ENCODE measurements at places on chromosomes 7 and 10. TPM values are rescaled to one million over a fixed set of nuclear protein-coding genes. Genes with fewer than 3 reads are reported as not detected.

DNA sequence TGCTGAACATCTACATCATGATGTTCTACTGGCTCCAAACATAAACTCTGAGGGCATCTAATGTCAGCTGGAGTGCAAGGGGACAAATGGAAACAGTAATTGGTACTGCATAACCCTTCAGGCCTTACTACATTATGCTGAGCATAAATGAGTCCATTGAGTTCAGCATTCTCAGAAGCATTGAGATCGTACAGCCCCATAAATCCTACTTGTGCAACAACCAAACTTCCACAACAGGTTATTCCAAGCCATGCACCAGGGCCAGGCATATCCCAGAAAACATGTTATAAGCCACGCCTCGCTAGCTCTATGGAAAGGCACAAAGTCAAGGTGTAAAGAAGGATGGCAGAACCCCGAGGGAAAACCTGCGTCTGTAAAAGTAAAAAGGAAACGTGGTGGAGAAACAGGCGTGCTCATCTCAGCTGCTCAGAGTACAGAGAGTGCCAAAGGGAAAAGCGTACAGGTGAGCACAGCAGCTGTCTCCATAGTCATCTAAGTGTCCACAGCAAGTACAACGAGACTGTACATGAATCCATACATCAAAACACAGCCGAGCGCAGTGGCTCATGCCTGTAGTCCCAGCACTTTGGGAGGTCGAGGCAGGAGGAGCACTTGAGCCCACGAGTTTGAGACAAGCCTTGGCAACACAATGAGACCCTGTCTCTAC, 124.6 kb downstream of the PARD3 start:
- no peaks in the 10 kb centered on the region for H3K27me3 ChIP-seq
- no peaks in the 10 kb centered on the region for H3K4me1 ChIP-seq
- H3K27ac ChIP-seq = no peak overlapping the region
- no peaks in the 10 kb centered on the region for H3K36me3 ChIP-seq
- no peak overlapping the region for H3K4me3 ChIP-seq

GRCh38 chr7:155971180-155971770, 159.0 kb upstream of the SHH start:
- no peaks in the 10 kb centered on the region for H3K36me3 ChIP-seq
- H3K27ac ChIP-seq = no peak overlapping the region
- no peak overlapping the region for H3K4me3 ChIP-seq
- DNase-seq = no peak
- H3K4me1 ChIP-seq = no peaks in the 10 kb centered on the region

RHOBTB1 gene
- polyA plus RNA-seq = 0.60 TPM

GPR15LG gene
- polyA plus RNA-seq = not detected

DNA sequence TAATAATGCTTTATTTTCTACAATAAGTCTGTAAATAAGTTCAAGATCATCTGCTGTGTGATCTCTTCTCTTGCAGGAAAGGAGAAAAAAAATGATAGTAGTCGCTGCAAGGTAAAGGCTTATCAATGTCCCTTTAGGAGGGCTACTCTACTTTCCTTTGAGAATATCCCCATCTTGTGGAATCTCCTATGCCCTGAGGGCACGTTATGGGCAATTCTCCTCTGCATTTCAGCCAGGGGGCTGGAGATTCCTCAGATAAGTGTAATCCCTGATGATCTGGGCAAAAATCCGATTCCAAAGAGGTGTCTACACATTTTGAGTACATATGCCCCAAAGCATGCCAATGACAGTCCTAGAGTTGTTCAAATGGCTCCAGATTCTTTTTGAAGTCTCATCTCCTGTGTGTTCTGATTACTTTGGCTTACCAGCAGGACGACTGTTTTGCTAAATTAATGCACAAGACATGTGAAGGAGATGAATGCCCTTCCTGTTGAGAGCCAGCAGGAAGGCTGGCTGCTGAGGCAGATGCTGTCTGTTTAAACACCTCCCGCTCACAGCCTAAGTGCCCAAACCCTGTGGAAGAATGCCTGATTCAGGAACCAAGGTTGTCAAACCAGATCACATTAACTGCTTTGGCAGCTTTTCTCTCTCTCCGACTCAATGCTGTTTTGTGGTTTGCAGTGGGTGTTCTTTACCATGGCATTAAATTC, 171.2 kb upstream of the COL1A2 start:
- H3K4me3 ChIP-seq = no peak overlapping the region
- H3K27me3 ChIP-seq = peaks cover 2% of the 10 kb centered on the region
- no peaks in the 10 kb centered on the region for H3K36me3 ChIP-seq
- DNase-seq = peak; percentile 32
- no peaks in the 10 kb centered on the region for H3K4me1 ChIP-seq

DNA sequence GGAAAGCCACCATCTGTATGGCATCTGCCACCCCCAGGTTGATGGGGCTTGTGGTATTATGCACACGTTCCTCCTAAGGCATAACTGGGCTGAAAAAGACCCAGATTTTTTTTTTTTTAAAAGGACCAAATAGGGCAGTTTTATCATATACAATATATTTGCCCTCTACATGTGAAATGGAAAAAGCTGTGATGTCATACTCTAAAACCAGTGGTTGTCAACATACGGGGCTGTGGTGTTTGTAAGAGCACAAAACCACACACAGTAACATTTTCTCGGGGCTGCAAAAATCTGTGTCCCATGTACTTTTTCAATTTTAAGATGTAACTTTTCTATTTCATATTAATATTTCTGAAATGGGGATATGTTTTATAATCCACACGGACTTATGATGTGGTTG, 34.9 kb downstream of the FAM171A1 start:
- H3K27me3 ChIP-seq = no peaks in the 10 kb centered on the region
- no peaks in the 10 kb centered on the region for H3K4me1 ChIP-seq
- H3K36me3 ChIP-seq = no peaks in the 10 kb centered on the region
- DNase-seq = no peak

Data from B cell (primary cell).